Uterus (tissue), 4 donors: ENCODE measurements at places on chromosomes 3 and 15. TPM values are rescaled to one million over a fixed set of nuclear protein-coding genes. Genes with fewer than 3 reads are reported as not detected.

RTP1 gene
- not detected for total RNA-seq

MGLL gene
- 44.8 TPM for total RNA-seq

SEMA6D gene
- total RNA-seq = 27.2 TPM

LRRC3B gene
- total RNA-seq = 1.3 TPM

CGNL1 gene
- total RNA-seq = 23.5 TPM

AHSG gene
- total RNA-seq = not detected

ST6GAL1 gene
- 107 TPM for total RNA-seq

MEX3B gene
- 27.7 TPM for total RNA-seq

DAPK2 gene
- 0.88 TPM for total RNA-seq

ZIC1 gene
- not detected for total RNA-seq

GPR160 gene
- 8.6 TPM for total RNA-seq

ANKRD34C gene
- total RNA-seq = not detected

DPP8 gene
- 46.3 TPM for total RNA-seq

LXN gene
- total RNA-seq = 40.0 TPM

GOLGA8H gene
- total RNA-seq = not detected

SETD5 gene
- 198 TPM for total RNA-seq

ALS2CL gene
- total RNA-seq = 75.3 TPM

CCR3 gene
- total RNA-seq = not detected

TUSC2 gene
- 25.1 TPM for total RNA-seq
